ENCODE measurements at places on chromosomes 4 and X.

DNA sequence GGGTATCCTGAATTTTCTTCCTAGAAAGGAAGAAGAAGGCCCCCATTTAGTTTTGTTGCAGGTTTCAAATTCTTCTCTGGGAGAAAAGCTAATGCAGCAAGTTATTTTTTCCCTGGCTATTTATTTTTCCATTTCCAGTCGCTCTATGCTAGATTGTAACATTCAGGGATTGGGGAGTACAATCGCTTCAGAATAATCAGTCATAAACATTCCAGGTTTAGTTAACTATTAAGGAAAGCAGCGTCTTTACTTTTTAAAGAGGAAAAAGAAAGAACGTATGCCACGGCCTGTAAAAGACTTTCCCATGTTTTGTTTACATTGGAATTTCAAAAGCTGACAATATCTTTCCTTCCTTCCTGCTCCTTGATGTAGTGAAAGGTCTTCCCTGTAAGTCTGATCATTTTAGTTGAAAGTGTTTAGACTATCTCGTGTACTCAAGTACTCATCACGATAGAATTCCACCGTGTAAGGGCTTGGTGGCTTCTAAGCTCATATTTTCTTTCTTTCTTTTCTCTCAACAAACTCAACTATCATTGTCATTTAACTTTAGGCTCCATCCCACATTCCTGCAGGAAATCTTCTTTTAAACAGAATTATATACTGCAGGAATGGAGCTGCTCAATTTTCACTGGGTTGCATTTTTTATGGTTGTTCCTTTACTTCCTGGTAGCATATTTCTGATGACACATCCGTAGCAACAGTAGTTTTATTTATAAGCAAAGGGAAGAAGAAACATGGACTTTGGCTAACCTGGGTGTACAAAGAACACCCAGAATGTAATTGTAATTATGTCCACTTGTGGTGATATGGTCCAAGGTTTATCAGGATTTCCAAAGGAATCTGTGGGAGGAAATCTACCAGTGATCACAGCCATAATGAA, 213.1 kb upstream of the FAT1 start:
- no peak for DNase-seq

- no peak for DNase-seq
Measured at GRCh38 chr4:122285285-122285684, 93.5 kb upstream of the ADAD1 start.

GRCh38 chrX:124103966-124104365, 142.5 kb downstream of the STAG2 start:
- DNase-seq = no peak

GRCh38 chrX:103157496-103158316, 57.2 kb upstream of the BEX4 start:
- DNase-seq = peak; percentile 2

GRCh38 chr4:118905566-118905965, 16.9 kb downstream of the SYNPO2 start:
- no peak for DNase-seq

DNA sequence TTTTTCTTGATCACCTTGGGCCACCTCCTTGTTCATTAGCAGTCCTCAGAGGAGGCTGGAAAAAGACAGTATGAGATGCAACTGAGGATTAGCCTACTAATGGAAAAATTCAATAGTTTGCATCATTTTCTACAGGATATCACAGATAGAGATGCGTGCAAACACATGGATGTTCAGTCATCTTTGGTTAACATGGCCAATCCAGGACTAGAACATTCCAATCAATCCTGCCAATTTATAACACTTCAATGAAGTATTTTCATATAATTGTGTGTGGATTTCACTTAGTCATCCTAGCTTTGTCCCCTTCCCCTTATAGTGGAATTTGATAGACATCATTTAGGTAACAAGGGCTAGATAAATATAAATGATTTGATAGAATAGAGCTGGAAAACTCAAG, 42.7 kb downstream of the MAML3 start:
- DNase-seq = no peak

- DNase-seq = no peak
Measured at GRCh38 chr4:47383829-47384427, 79.6 kb downstream of the COMMD8 start.

GRCh38 chrX:110003167-110004156, 548 bp downstream of the TMEM164 start:
- no peak for DNase-seq

GRCh38 chr4:52657618-52658501, 1.2 kb downstream of the USP46 start:
- no peak for DNase-seq

- no peak for DNase-seq
Measured at GRCh38 chr4:23934223-23934622, 44.4 kb upstream of the PPARGC1A start.

DNA sequence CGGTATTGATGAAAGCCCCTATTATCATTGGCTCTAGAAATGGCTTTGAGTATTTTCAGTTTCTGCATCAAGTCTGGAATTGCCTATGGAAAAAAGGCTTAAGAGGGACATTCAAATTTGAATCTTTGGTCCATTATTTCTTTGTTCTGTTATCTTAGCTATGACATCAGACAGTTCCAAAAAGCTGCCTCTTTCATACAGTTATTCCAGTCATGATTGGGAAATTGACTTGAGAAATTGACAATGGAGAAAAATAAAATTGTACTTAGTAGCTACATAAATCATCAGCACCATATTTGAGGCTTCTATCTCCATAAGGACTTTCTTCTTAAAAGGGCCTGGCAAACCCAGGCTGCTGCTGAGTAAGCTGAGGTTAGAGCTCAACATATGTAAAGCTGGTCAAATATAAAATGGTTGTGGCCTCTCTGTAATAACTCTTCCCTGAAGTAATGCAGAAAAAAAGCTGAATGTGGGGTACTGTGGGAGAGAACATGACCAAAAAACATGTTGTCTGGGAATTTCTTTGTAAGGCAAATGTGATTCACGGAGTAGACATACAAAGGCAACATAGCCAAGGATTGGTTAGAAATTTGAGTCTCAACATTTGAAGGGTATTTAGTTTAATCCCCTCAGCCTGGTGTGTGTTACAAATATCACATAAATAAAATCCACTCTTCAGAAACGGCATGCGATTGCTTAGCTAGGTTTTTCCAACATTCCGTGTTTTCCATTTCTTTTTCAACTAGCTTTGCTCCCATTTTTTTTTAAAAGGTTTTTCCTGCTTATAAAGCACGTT, 100.9 kb downstream of the LNX1 start:
- no peak for DNase-seq

DNA sequence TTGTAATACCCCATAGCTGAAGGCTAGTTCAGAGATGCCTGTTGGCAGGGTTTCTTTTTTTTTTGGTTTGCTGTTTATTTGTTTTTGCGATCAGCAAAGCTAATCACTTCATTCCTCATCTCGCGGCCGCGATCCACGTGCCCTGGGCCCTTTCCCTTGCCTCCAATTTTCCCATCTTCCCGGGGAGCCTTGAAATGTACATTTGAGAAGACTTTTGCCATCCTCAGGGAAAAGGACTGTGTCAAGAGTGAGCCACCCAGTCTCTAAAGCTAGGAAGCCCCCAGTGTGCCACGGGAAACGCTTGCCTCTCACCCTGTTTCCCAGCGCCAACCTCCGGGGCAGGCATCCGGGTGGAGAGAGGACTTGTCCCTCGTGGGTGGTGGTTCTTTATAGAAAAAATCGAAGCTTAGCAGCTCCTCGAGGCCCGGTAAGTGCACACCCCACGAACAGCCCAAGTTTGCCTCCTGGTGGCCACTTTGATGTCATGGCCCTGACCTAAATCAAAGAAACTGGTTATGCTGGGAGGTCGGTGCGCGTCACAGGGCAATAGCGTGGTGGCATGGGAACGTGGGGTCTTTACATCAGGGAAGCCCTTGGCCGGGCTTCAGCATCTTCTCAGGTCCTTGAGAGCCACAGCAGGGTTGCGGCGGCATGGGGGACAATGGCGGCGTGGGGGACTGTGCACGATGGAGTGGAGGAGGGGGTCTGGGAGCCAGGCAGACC, 42.0 kb downstream of the MAP7D3 start:
- DNase-seq = peak; percentile 25

DNA sequence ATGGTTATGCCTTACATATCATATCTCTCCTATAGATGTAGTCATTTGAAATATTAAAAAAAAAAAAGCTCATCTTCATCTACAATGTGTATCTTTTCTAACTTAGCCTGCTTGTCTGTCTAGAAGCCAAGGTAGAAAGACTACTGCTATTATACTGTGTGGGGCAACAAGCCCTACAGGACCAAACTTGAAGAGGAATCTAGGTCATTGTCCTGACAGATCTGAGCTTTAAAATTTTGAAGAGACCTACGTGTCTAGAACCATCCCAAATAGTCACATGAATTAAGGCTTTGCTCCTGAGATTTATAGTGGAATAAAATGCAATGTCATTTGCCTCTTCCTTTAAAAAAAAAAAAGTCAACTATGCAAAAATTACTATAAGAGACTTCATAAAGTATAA, 95.8 kb downstream of the PALLD start:
- no peak for DNase-seq

- DNase-seq = peak; percentile 19
Measured at GRCh38 chrX:24153178-24153795, 3.8 kb downstream of the ZFX start.

DNA sequence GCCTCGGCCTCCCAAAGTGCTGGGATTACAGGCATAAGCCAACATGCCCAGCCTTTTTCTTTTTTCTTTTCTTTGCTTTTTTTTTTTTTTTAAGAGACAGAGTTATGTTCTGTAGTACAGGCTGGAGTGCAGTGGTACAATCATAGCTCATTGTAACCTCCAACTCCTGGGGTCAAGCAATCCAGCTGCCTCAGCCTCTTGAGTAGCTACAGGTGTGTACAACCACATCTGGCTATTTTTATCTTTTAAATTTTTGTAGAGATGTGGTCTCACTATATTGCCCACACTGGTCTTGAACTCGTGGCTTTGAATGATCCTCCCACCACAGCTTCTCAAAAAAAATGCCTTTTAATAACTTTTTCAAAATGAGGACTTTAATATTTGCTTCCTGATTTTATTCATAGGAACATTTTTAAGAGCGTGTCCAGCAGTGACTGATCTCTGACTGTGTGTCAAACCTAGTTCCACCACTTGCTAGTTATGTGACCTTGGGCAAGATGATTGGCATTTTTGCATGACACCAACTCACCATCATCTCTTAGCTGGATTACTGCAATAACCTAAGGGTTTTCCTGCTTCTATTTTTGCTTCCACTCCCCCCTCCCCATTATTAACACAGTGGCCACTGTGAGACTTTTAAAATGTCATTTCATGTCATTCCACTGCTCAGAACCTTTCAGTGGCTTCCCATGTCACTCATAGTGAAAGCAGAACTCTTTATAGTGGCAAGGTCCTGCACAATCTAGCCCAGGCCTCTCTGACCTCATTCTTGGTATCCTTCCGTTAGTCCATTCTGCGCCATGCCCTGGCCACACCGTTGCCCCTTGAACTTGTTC, 4.5 kb upstream of the TNIP3 start:
- no peak for DNase-seq
